ENCODE measurements at places on chromosomes 7 and 10.

DNA sequence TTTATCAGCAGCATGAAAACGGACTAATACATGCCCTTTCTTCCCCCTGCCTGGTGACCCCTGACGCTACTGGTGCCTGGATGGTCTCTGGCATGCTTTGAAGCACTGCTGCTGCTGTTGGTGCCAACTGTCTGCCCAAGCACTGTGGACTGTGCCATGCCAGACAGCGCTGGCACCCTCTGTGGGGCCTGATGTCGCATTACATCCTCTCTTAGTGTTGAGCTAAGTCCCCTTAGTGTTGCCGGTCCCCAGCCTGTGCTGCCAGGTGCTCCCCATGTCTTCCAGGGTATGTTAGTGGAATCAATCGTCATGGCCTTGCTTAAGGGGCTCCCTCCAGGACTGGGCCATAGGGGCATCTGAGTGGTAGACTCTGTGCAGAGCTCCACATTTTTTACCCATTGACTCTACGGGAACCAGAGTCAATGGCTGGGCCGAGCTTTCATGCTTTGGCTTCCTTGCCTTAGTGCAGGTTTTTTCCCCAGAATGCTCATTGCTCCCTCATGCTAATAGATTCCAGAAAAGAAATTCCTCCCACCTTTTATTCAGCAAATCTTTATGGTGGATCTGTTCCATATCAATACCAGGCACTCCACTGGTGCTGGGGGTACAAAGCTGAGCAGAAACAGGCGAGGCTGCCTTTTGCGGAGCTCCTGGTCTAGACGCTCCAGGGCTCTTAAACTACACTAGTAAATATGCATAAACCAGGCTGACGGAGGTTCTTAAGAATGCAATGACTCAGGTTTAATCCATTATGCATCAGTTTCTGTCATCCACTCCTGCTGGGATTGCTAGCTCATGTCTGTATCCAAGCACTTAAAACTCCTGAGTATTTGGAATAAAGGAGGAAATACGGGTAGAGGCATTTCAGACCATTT is 21.8 kb upstream of the MRC1 start:
- DNase-seq, result no peak

DNA sequence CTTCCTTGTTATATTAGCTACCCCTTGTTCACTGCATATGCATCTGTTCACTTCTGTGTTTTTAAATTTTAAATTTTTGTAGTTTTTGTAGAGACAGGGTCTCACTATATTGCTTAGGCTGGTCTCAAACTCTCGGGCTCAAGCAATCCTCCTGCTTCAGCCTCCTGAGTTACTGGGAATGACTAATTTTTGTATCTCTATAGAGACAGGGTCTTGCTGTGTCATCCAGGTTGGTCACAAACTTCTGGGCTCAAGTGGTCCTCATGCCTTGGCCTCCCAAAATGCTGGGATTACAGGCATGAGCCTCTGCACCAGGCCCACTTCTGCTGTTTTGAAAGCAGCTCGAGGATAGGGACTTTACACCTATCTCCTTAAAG is 64.6 kb downstream of the PRTFDC1 start:
- DNase-seq, result no peak

GRCh38 chr7:32091608-32092210 is 21.5 kb upstream of the PDE1C start:
- no peak for DNase-seq

GRCh38 chr10:119893074-119893473 is 544 bp downstream of the SEC23IP start:
- no peak for DNase-seq

DNA sequence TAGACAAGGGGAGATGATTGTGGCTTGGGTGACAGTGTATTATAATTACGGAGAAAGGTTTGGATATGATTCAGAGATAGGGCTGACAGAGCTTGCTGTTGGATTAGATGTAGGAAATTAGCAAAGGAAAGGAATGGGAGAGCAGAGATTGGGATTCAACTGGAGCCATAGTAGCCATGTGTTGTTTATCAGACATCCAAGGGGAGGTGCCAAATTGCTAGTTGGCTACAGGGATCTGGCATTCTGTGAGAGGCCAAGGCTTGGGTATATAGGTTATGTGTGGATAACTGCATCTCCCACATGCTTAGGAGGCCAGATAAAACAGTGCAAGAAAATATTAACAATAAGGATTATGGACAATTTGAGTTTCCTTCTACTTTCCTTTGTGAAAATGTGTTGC is 34.9 kb downstream of the CSGALNACT2 start:
- no peak for DNase-seq

GRCh38 chr10:843703-844102 is 87.8 kb downstream of the LARP4B start:
- no peak for DNase-seq

- no peak for DNase-seq
Observed at GRCh38 chr10:63576501-63576900, 55.3 kb downstream of the REEP3 start.

DNA sequence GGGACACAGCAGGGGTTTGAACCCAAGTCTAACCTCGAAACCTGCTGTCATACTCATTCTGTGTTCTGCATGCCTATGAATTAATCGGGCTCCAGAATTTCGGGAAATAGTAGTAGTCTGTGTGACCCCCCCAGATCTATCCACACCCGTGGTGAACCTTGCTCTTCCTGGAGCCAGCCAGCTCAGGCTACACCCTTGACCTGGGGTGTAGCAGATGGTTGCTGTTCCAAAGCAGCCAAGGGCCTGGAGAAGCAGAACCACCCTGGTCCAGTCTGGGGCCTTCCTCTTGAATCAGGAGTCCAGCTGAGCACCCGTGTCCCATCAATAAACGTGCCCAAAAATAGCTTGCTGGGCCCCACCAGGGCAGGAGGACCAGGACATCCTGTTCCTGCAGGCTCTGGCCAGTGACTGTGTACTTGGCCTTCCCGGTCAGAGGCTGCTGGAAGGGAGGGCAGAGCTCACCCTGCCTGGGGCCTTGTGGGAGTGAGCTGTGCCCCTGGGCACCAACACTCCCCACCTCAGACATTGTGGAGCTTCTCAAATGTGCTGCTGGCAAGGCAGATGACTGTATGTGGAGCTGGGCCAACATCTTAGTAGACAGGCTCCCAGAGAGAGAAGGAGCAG is 101.2 kb upstream of the ZNF716 start:
- no peak for DNase-seq

GRCh38 chr7:100603726-100604027 is 1.5 kb downstream of the PCOLCE start:
- DNase-seq, result no peak

DNA sequence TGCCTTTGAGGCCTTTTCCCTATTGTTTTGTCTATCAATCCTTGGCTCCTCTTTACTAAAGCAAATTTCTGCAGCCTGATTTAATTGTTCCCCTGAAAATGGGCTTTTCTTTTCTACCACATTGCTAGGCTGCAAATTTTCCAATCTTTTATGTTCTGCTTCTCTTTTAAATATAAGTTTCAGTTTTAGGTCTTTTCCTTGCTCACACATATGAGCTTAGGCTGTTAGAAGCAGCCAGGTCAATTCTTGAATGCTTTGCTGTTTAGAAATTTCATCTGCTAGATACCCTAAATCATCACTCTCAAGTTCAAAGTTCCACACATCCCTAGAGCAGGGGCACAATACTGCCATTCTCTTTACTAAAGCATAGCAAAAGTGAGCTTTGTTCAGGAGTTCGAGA is 159.6 kb downstream of the ARL4A start:
- DNase-seq, result no peak

- DNase-seq, result no peak
Observed at GRCh38 chr7:159130199-159130775, 14.4 kb downstream of the VIPR2 start.

DNA sequence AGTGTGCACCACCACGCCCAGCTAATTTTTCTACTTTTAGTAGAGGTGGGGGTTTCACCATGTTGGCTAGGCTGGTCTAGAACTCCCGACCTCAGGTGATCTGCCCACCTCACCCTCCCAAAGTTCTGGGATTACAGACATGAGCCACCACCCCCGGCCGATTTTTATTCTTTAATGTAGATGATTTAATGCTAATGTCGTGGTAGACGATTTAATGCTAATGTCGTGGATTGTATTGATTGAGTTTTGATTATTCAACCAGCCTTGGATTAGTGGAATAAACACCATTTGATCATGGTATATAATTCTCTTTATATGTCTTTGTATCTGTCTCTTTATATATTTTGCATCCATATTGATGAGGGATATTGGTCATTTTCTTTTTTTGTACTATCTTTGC is 52.6 kb downstream of the OGDH start:
- no peak for DNase-seq

DNA sequence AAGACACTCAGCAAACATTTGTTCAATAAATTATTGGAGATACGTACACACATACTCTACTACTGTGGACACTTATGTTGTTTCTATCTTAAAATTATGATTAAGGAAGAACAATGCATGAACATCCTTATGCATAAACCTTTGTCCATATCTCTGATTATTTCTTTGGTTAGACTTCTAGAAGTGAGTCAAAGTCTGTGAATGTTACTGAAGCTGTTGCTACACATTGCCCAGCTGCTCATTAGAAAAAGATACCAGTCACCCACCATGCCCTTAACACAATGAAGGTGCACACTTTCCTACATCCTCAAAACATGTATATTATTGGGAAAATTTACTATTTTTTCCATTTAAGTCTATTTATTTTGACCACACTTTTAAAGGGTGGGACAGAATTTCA is 1.4 kb upstream of the CLRN3 start:
- DNase-seq, result no peak

GRCh38 chr7:94250987-94251386 is 143.7 kb upstream of the COL1A2 start:
- no peak for DNase-seq

DNA sequence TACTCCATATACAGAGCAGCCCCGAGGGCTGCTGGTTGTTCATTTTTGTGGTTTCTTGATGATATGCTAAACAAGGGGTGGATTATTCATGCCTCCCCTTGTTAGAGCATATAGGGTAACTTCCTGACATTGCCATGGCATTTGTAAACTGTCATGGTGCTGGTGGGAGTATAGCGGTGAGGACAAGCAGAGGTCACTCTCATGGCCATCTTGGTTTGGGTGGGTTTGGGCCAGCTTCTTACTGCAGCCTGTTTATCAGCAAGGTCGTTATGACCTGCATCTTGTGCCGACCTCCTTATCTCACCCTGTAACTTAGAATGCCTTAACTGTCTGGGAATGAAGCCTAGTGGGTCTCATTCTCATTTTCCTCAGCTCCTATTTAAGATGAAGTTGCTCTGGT is 31.3 kb downstream of the GNAT3 start:
- DNase-seq, result no peak

GRCh38 chr7:133139350-133139749 is 57.5 kb upstream of the CHCHD3 start:
- DNase-seq, result no peak

DNA sequence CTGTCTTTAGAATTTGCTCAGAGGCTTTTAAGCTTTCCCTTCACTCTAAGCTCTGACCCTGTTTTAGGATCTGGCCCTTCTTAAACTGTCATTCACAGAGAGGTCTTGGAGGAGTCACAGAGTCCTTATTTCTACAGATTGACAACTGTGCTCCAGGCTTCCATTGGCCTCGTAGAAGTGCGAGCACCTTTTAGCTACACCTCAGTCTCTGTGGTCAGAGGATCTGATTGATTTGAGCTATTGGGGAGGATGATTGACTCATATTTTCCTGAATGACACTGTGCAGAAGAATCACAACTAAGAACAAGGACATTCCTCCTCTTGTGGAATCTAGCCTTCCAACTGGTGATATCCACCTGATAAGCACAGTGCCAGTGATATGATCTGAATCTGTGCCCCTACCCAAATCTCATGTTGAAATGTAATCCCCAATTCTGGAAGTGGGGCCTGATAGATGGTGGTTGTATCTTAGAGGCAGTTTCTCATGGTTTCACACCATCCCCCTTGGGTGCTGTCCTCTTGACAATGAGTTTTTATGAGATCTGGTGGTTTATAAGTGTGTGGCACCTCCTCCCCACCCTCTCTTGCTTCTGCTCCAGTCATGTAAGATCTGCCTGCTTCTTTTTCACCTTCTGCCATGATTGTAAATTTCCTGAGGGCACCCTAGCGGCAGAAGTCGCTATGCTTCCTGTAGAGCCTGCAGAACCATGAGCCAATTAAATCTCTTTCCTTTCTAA is 3.2 kb downstream of the CYP3A7 start:
- DNase-seq, result no peak

DNA sequence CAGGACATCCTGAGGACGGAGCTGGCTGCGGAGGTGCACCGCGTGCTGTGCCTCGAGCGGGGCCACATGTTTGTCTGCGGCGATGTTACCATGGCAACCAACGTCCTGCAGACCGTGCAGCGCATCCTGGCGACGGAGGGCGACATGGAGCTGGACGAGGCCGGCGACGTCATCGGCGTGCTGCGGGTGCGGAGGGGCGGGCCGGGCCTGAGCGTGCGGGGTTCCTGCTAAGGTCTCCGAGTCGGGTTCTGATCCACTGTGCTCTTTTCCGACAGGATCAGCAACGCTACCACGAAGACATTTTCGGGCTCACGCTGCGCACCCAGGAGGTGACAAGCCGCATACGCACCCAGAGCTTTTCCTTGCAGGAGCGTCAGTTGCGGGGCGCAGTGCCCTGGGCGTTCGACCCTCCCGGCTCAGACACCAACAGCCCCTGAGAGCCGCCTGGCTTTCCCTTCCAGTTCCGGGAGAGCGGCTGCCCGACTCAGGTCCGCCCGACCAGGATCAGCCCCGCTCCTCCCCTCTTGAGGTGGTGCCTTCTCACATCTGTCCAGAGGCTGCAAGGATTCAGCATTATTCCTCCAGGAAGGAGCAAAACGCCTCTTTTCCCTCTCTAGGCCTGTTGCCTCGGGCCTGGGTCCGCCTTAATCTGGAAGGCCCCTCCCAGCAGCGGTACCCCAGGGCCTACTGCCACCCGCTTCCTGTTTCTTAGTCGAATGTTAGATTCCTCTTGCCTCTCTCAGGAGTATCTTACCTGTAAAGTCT is 10.4 kb downstream of the ATG9B start:
- DNase-seq, result peak; percentile 95

DNA sequence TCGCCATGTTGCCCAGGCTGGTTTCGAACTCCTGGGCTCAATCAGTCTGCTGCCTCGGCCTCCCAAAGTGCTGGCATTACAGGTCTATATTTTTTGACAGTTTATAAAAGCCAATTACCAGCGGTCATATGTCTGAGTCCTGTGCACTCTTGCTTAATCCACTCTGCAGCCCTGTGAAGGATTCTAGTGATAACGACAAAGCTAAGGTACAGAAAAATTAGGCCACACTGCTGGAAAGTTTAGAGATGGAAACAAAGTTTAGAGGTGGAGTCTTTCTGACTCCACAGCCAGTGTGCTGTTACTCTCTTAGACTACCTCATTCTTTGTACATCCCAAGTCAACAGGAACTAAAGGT is 707 bp downstream of the PTER start:
- no peak for DNase-seq

GRCh38 chr7:140061607-140061930 is 1.2 kb downstream of the PARP12 start:
- no peak for DNase-seq
